ENCODE measurements at places on chromosomes 2 and 18.

- no peak for DNase-seq
Observed at GRCh38 chr2:145596416-145596815, 1076.5 kb upstream of the ZEB2 start.

DNA sequence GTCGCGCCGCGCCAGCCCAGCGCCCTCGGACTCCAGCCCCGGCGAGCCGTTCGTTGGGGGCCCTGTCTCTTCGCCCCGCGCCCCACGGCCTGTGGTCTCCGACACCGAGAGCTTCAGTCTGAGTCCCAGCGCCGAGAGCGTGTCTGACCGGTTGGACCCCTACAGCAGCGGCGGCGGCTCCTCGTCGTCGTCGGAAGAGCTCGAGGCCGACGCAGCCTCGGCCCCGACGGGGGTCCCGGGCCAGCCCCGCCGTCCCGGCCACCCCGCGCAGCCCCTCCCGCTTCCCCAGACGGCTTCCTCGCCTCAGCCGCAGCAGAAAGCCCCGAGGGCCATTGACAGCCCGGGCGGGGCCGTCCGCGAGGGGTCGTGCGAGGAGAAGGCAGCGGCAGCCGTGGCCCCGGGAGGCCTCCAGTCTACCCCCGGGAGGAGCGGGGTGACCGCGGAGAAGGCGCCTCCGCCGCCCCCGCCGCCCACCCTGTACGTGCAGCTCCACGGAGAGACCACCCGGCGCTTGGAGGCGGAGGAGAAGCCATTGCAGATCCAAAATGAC is 1.4 kb downstream of the PHLPP1 start:
- DNase-seq = no peak

GRCh38 chr18:5738526-5738925 is 156.8 kb downstream of the TMEM200C start:
- DNase-seq = no peak

- DNase-seq = no peak
Observed at GRCh38 chr18:29241199-29241598, 1064.3 kb upstream of the CDH2 start.

DNA sequence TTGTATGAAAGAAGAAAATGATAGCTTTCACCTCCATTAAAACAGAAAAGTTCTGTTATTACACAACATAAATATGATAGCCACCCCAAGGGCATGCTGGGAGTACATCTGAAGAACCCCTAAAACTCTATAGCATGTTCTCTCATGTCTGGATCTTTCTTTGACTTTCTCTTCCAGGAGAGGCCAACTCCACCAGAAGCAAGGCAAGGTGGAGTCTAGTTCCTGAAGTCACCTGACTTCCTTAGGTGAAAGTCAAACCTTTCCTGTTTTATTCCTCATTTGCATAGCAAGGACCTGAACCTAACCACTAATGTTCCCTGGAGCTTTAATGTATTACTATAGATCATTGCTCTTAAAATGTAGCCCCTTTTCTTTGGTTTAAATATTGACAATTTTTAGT is 5.7 kb downstream of the STAT1 start:
- no peak for DNase-seq

DNA sequence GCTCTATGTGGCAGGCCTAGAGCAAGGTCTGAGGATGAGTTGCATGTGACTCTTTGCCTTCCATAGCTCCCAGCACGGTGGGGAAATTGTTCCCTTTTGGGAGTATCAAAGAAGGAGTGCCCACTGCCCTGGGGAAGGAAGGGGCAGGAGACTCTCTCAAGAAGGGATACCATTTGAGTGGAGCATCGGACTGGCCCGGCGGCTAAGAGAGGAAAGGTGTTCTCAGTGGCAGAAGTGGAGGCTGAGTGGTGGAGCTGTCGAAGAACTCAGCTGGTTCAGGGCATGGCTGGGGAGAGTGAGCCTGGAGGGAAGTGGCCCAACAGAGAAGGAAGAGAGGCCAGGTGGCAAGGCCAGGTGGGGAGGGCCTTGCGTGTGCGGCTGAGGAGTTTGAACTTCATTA is 235.2 kb downstream of the DYSF start:
- DNase-seq = no peak

DNA sequence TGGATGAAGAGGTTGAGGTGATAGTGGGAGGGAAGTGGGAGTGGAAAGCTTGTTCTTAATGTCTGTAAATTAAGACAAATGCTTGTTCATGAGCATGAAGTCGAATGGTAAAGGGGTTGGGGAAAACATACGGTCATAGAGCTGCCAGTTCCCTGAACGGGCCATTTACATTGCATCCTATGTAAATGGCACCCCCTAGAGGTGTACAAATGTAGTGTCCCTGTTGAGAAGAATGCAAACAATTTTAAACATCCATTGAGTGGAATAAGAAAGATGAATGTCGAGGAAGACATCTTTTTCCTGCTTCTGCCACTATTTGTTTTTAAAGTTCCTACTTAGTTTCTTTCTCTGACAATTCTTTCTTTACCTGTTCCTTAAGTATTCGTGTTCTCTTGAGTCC is 155.7 kb downstream of the RDH14 start:
- DNase-seq = no peak

GRCh38 chr2:98099939-98100743 is 13.2 kb downstream of the VWA3B start:
- no peak for DNase-seq

- no peak for DNase-seq
Observed at GRCh38 chr2:17803497-17803896, 12.8 kb upstream of the MSGN1 start.

DNA sequence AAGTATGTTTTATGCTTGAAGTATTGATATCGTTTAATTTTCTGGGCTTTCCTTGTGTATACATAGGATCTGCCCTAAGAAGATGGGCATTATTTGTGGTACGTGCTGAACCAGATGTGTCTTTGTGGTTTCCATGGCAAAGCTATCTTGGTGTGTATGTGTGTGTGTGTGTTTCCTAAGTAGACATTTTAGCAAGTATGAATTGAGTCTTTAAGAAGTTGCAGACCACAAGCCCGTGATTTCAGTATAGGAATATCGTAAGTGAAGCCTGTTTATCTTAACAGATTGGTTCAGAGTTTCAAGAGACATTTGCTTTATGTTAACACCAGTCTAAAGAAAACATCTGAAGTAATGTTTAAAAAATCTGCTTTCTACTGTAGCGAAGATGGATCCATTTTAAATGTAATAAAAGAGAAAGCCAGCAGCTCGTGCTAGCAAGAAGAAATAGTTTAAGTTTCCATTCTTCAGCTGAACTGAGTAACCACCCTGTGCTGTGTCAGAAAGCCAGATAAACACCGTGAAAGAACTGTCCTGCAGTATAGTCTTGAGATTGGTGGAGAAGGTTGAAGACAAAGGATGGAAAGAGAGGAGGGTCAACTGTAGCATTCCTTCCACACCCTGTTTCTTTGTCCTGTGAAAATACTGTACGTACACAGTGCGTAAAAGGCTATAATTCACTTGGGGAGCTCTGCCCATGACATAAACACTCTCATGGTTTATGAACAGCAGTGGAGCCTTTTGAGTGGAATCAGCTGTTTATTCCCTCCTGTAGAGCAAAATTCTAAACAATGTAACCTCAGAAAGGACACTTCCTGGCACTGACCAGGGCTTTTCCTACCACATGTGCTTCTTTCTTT is 91.9 kb upstream of the FOSL2 start:
- no peak for DNase-seq

DNA sequence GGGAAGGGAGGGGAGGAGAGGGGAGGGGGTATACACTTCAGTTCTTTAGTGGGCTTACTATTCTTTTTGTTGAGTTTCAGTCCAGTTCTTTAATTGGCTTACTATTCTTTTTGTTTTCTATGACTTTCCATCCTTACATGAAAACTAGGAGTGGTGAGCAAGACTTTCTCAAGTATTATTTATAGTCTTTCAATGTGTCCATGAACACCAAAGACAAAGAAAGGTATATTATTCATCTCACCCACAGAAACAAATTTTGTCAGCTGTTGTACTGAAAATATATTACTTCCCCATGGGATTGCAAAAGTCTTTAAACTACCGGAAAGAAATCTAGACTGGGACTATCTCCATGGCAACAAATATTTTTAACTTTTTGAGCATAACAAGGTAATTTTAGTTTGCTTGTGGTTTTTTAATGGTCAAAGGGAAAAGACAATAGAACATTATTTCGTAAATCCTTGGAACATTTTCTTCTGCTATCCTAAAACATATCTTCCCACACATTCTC is 17.6 kb downstream of the ADAM17 start:
- DNase-seq = no peak

DNA sequence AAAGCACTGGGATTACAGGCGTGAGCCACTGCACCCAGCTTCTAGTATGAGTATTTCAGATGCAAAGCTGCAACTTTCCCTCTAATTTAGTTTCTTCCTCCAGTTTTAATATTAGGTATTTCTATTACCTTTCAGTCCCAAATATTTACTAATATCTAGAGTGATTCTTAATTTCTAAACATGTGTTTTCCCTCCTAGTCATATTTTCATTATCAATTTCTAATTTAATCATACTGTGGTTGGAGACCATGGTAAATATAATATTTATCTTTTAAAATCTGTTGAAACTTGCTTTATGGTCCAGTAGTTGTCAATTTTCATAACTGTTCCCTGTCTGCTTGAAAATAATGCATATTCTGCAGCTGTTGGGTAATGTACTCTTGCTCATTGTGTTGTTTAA is 245.9 kb upstream of the REV1 start:
- no peak for DNase-seq

DNA sequence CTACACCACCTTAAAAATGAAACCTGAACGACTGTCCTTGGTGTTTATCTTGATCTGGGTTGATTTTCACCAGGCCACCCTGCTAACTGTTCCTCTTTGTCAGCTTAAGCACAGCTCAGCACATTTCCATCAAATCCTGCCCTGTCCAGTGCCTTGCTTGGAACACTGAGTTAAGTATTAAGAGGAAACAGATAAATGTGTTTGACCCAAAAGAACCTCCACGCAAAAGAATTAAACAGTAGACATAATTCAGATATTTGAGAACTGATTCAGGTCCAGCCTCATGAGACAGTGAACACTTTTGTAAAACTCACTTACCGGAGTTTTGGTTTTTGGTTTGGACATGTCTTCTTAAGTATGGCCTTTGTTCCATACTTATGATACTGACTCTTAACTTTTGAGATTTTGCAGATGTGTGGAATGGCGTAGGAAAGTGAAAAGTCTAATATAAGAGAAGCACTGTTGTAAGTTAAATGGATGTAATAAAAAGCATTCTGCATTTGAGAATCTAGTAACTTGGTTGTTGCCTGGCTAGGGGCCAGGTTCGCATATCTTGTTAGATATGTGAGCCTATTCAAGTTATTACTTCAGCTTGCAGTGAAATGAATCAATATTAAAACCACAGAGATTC is 88.9 kb upstream of the SERPINE2 start:
- no peak for DNase-seq

DNA sequence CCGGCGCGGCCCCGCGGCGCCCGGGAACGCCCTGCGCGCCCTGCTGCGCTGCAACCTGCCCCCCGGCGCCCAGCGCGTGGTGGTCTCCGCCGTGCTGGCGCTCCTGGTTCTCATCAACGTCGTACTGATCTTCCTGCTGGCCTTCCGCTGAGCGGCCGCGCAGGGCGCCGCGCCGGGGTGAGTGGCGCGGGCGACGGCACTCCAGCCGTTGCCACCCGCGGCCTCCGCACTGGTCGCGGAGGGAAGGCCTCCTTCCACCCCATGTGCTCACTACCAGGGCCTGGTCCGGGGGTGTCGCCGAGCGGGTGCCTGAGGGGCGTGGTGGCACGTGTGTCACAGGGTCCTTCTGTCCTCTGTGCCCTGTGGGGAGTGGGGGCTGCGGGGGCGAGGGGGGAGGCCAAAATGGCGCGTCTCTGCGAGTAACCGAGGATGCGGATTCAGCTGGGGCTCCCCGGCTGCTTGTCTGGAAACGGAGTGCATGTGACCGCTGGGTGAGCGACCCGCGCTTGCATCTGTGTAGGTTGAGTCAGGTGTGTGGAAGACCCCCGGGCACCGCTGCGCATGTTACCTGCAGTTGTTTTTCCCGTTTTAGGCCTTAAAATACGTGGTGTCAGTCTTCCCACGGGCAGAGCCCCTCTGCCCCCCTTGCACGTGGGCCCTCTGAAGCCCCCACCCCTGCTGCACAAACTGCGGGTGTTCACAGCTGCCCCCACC is 58.0 kb downstream of the FAM168B start:
- DNase-seq = no peak

DNA sequence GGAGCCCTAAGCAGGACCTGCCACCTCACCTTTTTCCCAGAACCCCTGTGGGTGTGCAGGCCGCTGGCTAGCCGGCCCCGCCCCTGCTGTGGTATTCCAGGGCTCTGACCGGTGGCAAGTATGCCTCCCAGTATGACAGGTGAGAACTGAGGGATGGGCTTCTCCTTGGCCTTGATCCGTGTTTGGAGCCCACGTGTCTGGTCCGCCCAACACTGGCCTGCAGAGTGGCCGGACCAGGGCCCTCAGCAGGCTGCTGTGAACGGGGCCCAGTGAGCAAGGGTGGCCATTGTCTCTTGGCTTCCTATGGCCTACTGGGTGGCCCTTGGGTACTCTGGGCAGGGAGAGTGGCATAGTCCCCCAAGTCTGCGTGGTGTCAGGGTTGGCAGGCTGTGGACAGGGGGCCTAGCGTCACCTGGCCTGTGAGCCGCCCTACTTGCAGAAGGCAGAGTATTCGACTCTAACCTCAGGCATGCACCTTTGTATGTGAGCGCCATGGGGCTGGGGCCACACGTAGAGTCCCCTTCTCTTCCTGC is 1.8 kb downstream of the RNPEPL1 start:
- DNase-seq = no peak

GRCh38 chr2:59308108-59308507 is 1067.0 kb upstream of the FANCL start:
- no peak for DNase-seq

- DNase-seq = no peak
Observed at GRCh38 chr2:230989731-230990130, 6.2 kb upstream of the SPATA3 start.

- no peak for DNase-seq
Observed at GRCh38 chr2:240799033-240799820, 20.8 kb downstream of the KIF1A start.

DNA sequence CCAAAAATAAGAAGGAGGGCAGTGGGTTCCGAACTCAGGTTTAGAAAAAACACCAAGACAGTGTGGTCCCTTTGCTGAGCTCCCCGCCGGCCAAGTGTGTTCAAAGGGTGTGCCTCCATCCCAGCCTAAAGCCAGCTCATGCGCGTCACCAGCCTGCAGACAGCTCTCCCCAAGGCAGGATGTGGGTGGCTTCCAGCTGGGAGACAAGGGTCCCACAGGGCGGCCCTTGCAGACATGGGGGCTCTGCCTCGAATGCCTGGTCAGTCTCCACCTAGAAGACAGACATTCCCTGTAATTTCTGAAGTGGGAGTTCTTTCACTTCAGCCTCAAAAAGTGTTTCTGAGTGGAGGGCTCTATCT is 135.8 kb upstream of the GPC1 start:
- DNase-seq = no peak

DNA sequence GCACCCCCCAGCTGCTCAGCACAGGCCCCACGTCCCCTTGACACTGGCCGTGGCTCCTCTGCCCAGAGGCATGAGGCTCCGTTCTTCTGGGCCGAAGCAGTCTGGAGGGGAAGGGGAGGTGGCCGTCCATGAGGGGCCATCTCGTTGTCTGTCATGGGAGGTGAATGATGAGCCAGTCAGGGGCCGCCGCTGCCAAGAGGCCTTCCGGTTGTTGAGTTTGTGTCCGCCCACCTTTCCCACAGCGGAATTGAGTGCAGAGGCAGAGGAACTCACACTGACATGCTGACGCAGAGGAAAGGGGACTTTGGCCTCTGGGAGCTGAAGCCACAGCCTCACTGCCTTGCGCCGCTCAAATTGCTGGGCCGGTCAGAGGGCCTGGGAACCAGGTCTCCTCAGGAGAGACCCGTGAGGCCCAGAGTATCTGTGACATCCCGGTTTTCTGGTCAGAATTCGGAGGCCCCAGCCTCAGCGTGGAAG is 268.4 kb downstream of the ATAD2B start:
- no peak for DNase-seq

All from NCI-H1436 (cell line).